ENCODE measurements at places on chromosomes 6 and 20.

- H3K36me3 ChIP-seq: peaks cover 3% of the 10 kb centered on the region
- no peak overlapping the region for H3K27ac ChIP-seq
- H3K27me3 ChIP-seq: no peaks in the 10 kb centered on the region
- no peak for DNase-seq
- no peak overlapping the region for H3K4me3 ChIP-seq
Measured at GRCh38 chr6:25537349-25538018, 114.5 kb upstream of the SCGN start.

GRCh38 chr6:18562726-18563125, 175.6 kb downstream of the RNF144B start:
- peaks cover 25% of the 10 kb centered on the region for H3K27me3 ChIP-seq
- no peak for DNase-seq
- H3K4me1 ChIP-seq: no peaks in the 10 kb centered on the region
- H3K36me3 ChIP-seq: no peaks in the 10 kb centered on the region
- H3K27ac ChIP-seq: no peak overlapping the region

- peaks cover 2% of the 10 kb centered on the region for H3K4me1 ChIP-seq
- peaks cover 14% of the 10 kb centered on the region for H3K36me3 ChIP-seq
- no peak for DNase-seq
- H3K27me3 ChIP-seq: no peaks in the 10 kb centered on the region
- H3K4me3 ChIP-seq: no peak overlapping the region
Measured at GRCh38 chr20:4898282-4899244, 102.7 kb downstream of the SLC23A2 start.

GRCh38 chr20:24806705-24807676, 142.1 kb upstream of the CST7 start:
- H3K4me1 ChIP-seq: no peaks in the 10 kb centered on the region
- H3K27me3 ChIP-seq: peaks cover 5% of the 10 kb centered on the region
- DNase-seq: no peak
- H3K27ac ChIP-seq: no peak overlapping the region
- no peaks in the 10 kb centered on the region for H3K36me3 ChIP-seq

- H3K36me3 ChIP-seq: no peaks in the 10 kb centered on the region
- peaks cover 1% of the 10 kb centered on the region for H3K4me1 ChIP-seq
- H3K27me3 ChIP-seq: no peaks in the 10 kb centered on the region
Measured at GRCh38 chr6:37077905-37078296, 72.4 kb downstream of the FGD2 start.

DNA sequence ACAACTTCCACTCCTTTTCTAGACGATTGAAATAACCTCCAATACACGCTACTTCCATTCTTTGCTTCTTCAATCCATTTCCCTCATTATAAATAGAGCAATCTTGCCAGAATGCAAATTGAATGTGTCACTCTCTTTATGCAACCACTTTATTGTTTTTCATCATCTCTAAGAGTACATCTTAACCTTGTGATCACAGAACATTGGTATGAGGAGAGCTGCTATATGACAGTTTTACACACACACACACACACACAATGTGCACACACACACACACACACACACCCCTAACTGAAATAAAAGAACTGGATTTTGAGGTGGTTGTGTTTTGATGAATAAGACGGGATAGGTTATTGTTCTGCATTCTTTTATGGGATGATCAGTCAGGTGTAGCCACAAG, 187.0 kb downstream of the HDGFL1 start:
- H3K27ac ChIP-seq: no peak overlapping the region
- no peaks in the 10 kb centered on the region for H3K27me3 ChIP-seq
- H3K4me3 ChIP-seq: no peak overlapping the region
- no peak for DNase-seq
- no peaks in the 10 kb centered on the region for H3K36me3 ChIP-seq

DNA sequence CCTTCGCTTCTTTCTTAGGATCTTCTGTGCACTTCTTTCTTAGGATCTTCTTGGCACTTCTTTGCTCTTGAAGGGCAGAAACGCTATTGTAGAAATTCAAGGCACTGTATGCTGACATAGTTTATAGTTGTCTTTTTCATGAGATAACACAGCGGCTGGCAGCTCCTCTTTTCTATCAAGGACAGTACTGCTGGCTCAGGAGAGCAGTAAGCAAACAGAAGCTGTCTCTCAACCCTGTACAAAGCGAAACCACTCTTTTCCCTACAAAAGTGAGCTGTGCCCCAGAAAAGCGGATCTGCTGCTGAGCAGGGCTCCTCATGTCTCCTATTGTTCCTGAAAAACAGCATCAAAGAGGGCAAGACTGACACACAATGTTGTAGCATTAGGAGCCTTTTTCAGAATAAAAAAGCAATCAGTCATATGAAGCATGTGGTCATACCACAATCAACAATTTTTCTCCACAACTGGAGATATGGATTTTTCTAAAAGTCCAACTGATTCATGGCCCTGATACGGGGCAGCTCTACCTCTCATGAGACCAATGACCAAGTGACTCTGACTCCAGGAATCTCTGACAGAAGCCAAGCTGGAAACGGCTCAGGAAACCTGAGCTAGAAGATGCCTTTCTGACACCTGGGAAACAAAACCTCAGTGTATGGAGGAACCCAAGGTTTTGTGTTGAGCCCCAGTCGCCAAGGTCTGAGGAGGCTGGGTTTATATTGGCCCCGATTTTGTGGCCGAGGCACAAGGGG, 255.9 kb downstream of the ESR1 start:
- peaks cover 2% of the 10 kb centered on the region for H3K27me3 ChIP-seq
- H3K36me3 ChIP-seq: no peaks in the 10 kb centered on the region
- no peak overlapping the region for H3K27ac ChIP-seq
- no peak for DNase-seq
- no peak overlapping the region for H3K4me3 ChIP-seq

DNA sequence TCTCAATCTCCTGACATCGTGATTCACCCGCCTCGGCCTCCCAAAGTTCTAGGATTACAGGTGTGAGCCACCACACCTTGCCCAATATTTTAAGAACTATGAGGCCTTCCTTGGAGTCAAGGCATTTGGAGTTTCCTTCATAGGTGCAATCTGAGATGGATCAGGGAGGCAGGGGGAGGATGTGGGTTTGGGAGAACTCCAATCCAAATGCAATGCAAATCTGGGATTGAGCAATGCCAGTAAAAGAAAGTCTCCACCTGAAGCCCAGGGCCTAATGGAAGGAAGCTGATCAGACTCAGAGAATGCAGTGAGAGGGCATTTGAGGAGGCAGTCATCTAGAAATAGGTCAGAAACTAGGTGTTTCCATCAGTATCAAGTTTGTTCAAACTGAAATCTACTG, 21.2 kb downstream of the RSPH3 start:
- DNase-seq: no peak
- no peak overlapping the region for H3K4me3 ChIP-seq
- no peak overlapping the region for H3K27ac ChIP-seq
- H3K4me1 ChIP-seq: no peaks in the 10 kb centered on the region

GRCh38 chr6:397604-398003, 6.1 kb downstream of the IRF4 start:
- H3K36me3 ChIP-seq: peaks cover 90% of the 10 kb centered on the region
- H3K27me3 ChIP-seq: peaks cover 3% of the 10 kb centered on the region
- peaks cover 82% of the 10 kb centered on the region for H3K4me1 ChIP-seq
- DNase-seq: no peak

- H3K27me3 ChIP-seq: no peaks in the 10 kb centered on the region
- no peak for DNase-seq
- no peaks in the 10 kb centered on the region for H3K4me1 ChIP-seq
- no peaks in the 10 kb centered on the region for H3K36me3 ChIP-seq
- H3K27ac ChIP-seq: no peak overlapping the region
- H3K4me3 ChIP-seq: no peak overlapping the region
Measured at GRCh38 chr20:29119141-29119540, 2138.3 kb upstream of the DEFB115 start.

GRCh38 chr20:3990716-3991115, 24.6 kb downstream of the RNF24 start:
- no peak overlapping the region for H3K4me3 ChIP-seq
- no peaks in the 10 kb centered on the region for H3K27me3 ChIP-seq
- peaks cover 56% of the 10 kb centered on the region for H3K4me1 ChIP-seq

GRCh38 chr6:168515376-168515775, 74.4 kb downstream of the SMOC2 start:
- DNase-seq: no peak
- H3K4me1 ChIP-seq: no peaks in the 10 kb centered on the region
- no peaks in the 10 kb centered on the region for H3K36me3 ChIP-seq
- no peak overlapping the region for H3K27ac ChIP-seq
- H3K27me3 ChIP-seq: peaks cover 5% of the 10 kb centered on the region

DNA sequence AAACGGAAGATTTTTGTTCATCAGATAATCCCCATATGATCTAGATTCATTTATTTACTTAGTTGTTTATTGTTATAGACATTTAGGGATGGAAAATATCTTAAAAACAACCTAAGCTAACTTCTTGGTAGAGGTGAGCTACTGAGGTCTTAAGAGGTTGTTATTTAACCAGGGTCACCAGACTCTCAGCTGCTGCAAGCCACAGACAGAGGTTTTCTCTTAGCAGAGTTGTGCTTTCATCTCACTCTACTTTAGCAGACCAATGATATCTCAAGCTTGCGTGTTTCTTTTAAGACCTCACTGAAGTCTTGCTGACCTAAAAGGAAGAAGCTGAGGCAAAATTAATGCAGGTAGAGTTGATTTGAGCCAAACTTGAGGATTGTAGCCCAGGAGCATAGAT, 43.6 kb downstream of the NCOA7 start:
- peaks cover 7% of the 10 kb centered on the region for H3K36me3 ChIP-seq
- DNase-seq: no peak
- H3K27me3 ChIP-seq: no peaks in the 10 kb centered on the region

- DNase-seq: no peak
- no peaks in the 10 kb centered on the region for H3K27me3 ChIP-seq
- no peaks in the 10 kb centered on the region for H3K36me3 ChIP-seq
Measured at GRCh38 chr6:130815200-130816071, 11.8 kb upstream of the SMLR1 start.

DNA sequence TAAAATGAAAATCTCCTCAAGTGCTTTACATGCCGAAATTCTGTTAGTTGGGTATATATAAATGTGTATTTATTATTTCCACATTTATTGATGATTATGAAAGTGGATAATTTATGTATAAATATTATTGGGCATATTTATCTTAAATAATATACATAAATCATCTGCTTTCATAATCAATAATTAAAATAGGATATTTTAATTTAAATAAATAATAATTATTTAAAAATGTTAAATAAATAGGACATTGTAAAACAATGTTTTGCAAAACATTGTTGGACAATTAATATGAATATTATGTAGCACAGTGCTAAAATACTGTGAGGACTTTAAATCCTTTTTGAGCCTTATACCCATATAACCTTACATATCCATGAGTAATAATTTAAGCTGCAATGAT, 786.5 kb upstream of the CITED2 start:
- H3K4me3 ChIP-seq: no peak overlapping the region
- no peak for DNase-seq
- H3K4me1 ChIP-seq: no peaks in the 10 kb centered on the region
- H3K36me3 ChIP-seq: no peaks in the 10 kb centered on the region

GRCh38 chr6:95127261-95127660, 450.1 kb upstream of the MANEA start:
- no peak overlapping the region for H3K4me3 ChIP-seq
- no peaks in the 10 kb centered on the region for H3K27me3 ChIP-seq
- H3K27ac ChIP-seq: no peak overlapping the region
- no peaks in the 10 kb centered on the region for H3K36me3 ChIP-seq

- no peaks in the 10 kb centered on the region for H3K36me3 ChIP-seq
- H3K4me1 ChIP-seq: no peaks in the 10 kb centered on the region
- peaks cover 29% of the 10 kb centered on the region for H3K27me3 ChIP-seq
- no peak overlapping the region for H3K4me3 ChIP-seq
- H3K27ac ChIP-seq: no peak overlapping the region
- DNase-seq: no peak
Measured at GRCh38 chr6:148239801-148240460, 102.7 kb upstream of the SASH1 start.

DNA sequence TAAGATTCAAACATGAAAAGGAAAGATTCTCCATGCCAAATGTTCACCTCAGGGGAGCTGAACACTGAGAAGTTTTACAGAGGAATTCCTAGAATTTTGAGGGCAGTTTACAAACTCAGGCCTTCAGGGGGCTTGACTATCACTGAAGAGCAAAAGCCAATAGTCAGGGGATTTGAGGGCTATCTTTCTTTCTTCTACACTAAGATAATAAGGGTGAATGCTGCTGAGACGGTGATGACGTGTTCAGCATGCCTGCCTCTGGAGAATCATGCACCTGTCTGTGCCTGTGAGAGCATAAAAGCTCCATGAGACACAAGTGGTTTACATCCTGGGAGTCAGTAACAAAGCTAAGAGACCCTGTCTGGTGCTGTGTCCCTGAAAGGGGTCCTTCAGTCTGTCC, 1085.6 kb downstream of the KIF16B start:
- H3K27me3 ChIP-seq: no peaks in the 10 kb centered on the region
- no peaks in the 10 kb centered on the region for H3K4me1 ChIP-seq
- no peak overlapping the region for H3K27ac ChIP-seq
- no peak overlapping the region for H3K4me3 ChIP-seq
- no peaks in the 10 kb centered on the region for H3K36me3 ChIP-seq

DNA sequence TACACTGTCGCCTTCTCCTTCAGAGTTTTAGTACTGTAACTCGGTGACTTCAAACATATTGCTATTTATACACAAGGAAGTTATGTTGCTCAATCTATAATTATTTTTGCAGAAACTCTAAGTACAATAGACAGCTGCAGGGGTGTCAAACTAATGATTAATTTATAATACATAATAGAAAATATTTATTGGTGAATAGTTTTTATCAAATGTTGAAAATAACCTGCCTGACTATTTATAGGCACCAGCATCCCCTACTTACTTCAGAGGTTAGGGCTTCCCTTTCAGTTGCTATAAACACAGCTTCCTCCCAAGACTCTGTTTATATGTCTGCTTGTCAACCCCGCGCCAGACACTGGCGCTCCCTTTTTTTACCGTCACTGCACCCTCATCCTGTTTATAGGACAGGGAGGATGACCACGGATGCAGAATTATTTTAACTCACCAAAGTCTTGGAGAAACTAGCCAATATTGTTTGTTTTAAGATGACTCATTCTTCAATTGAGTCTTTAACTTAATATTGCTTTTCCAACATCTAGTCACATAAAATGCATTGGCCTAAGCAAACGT, 225.0 kb downstream of the ALDH8A1 start:
- no peak overlapping the region for H3K27ac ChIP-seq
- no peak overlapping the region for H3K4me3 ChIP-seq
- H3K36me3 ChIP-seq: no peaks in the 10 kb centered on the region
- H3K27me3 ChIP-seq: peaks cover 6% of the 10 kb centered on the region
- no peak for DNase-seq

- H3K27me3 ChIP-seq: no peaks in the 10 kb centered on the region
- no peak for DNase-seq
- H3K36me3 ChIP-seq: peaks cover 4% of the 10 kb centered on the region
- H3K4me3 ChIP-seq: peak overlapping the region; percentile 96
Measured at GRCh38 chr20:49914310-49915117, 815 bp downstream of the SPATA2 start.

GRCh38 chr6:84455511-84456029, 228.1 kb upstream of the CEP162 start:
- H3K4me1 ChIP-seq: no peaks in the 10 kb centered on the region
- no peaks in the 10 kb centered on the region for H3K36me3 ChIP-seq
- no peak for DNase-seq
- no peak overlapping the region for H3K4me3 ChIP-seq

GRCh38 chr6:143451531-143451930, 926 bp downstream of the PEX3 start:
- peaks cover 41% of the 10 kb centered on the region for H3K4me1 ChIP-seq
- H3K27ac ChIP-seq: peak overlapping the region; percentile 99
- no peak for DNase-seq
- peaks cover 24% of the 10 kb centered on the region for H3K36me3 ChIP-seq

GRCh38 chr6:11621119-11621518, 83.6 kb downstream of the TMEM170B start:
- DNase-seq: no peak
- H3K4me3 ChIP-seq: no peak overlapping the region
- H3K4me1 ChIP-seq: no peaks in the 10 kb centered on the region
- no peaks in the 10 kb centered on the region for H3K36me3 ChIP-seq

- H3K4me3 ChIP-seq: peak overlapping the region; percentile 48
- H3K36me3 ChIP-seq: peaks cover 49% of the 10 kb centered on the region
- peaks cover 68% of the 10 kb centered on the region for H3K4me1 ChIP-seq
- H3K27me3 ChIP-seq: no peaks in the 10 kb centered on the region
- DNase-seq: peak; percentile 37
Measured at GRCh38 chr20:431012-431904, 23.2 kb downstream of the RBCK1 start.

Data from activated naive CD8-positive, alpha-beta T cell treated with anti-CD3 and anti-CD28 coated beads, Interleukin-2, amount 50 U/mL, for 24 hours (primary cell).